Muscle of leg (tissue), 16 donors: ENCODE measurements at places on chromosomes 7 and 10.

GRCh38 chr7:54189330-54189729 is 352.8 kb upstream of the VSTM2A start:
- DNase-seq = no peak

- peak; percentile 55 for DNase-seq
These were observed 27.4 kb upstream of the PRKAG2 start for GRCh38 chr7:151904270-151904669.

- DNase-seq = no peak
These were observed 38.8 kb upstream of the PDZD8 start for GRCh38 chr10:117413928-117414618.

GRCh38 chr10:60541451-60541850 is 151.8 kb upstream of the ANK3 start:
- DNase-seq = peak; percentile 22

DNA sequence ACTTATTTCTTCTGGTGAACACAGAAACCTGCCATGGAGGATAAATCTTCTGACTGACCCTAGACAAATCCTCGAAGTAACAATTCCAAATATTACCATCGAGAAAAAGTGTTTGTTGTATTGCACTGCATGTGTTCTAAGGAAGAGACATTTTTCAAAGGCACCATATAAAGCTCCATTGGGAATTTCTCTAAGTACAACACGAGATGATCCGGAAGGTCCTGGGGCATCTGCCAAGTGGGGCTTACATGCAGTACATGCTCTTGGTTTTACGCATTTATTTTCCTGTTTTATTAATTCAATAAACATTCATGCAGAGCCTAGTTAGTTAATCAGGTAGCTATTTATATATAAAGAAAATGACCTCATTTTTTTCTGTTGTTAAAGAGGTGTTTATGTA is 692.0 kb upstream of the IGFBP3 start:
- DNase-seq = no peak

- DNase-seq = no peak
These were observed 12.9 kb upstream of the HOXA2 start for GRCh38 chr7:27115221-27116026.

DNA sequence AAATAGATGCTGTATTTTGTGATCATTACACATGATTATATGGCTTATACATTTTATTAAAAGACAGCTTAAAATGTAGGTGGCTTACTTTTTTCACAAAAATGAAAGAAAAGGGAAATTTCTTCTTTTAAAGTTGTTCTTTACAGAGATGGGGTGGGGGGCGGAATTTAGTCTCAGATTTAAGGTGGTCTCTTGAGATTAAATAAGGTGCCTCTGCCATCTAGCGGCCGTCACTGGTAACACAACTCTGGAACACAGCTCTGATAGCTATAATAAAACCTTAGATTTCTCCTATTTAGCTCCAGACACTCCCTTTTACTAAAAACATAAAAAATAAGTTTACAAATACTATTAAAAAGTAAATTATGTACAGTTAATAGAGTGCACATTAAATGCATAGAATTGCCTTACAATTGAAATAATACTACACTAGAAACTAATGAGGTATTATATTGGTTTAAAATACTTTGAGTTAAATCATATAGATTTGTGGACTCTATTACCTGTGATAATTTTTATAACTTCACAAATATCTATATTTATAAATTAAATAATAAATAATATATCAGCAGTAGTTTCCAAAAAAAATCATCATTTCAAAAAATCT is 210.9 kb downstream of the DGKB start:
- peak; percentile 50 for DNase-seq

GRCh38 chr10:61779950-61780659 is 117.4 kb downstream of the CABCOCO1 start:
- peak; percentile 91 for DNase-seq

- DNase-seq = peak; percentile 53
These were observed 361.4 kb upstream of the ZNF32 start for GRCh38 chr10:44009891-44010632.

- DNase-seq = peak; percentile 25
These were observed 32.8 kb upstream of the ARHGAP12 start for GRCh38 chr10:31961277-31962074.

DNA sequence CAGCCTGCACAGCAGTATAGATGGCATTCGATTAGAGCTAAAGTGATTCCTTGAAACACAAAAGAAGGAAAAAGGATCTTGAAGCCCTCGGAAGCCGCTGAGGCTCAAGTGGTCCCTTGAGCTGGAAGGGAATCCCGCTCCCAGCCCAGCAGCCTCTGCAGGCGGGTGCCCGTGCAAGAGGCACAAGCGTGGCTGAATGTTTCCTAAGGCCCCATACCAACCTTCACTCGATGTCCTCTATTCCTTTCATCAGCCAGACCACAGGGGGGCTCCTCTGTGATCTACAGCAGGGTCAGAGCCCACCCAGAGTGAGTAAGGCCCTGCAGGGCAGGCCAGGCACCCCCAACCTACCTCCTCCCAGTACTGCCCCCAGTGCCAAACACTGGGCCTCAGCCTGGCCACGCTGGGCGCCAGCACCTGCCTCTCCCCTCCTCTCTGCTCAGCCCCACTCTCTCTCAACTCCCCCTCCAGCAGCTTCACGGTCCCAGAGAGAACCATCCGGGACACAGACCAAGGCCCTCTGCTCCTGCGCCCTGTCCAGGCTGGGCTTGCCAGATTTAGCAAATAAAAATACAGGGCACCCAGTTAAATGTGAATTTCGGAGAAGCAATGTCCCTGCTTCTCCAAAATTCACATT is 30.5 kb downstream of the EBF3 start:
- DNase-seq = no peak
